Glomerular endothelial cell (primary cell): ENCODE measurements at places on chromosomes 12 and 14.
A peak's percentile ranks its signal among the peaks of the same experiment; 100 is the strongest.

- DNase-seq: no peak
Observed at GRCh38 chr14:77681196-77682157, 26.3 kb downstream of the ALKBH1 start.

DNA sequence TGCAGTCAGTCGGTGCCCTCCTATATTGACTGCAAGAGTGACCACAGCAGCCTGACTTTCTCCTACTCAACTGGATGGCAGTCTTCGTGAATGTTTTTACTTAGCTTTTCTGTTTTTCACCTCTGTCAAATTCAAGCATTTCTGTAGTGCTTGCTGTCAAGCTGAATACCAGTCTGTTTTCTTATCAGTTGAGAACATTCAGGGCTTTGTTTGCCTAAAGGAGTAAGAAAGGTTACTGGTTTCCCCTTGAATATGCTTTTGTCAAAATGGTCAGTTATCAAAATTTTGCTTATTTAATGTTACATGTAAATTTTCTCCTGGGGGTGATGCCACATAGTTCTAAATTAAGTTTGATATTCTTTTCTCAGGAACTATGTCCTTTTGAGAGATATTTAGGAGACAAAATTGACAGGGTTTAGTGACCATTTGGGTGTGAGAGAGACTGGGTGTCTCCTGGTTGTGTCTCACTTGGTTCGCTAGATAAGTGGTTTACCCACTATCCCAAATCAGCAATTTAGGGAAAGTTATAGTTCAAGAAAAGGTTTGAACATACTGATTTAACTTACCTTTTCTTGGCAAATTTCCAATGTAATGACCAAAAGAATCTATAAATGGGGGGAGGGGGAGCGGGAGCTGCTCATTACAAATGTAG is 366.3 kb downstream of the TMTC2 start:
- no peak for DNase-seq

DNA sequence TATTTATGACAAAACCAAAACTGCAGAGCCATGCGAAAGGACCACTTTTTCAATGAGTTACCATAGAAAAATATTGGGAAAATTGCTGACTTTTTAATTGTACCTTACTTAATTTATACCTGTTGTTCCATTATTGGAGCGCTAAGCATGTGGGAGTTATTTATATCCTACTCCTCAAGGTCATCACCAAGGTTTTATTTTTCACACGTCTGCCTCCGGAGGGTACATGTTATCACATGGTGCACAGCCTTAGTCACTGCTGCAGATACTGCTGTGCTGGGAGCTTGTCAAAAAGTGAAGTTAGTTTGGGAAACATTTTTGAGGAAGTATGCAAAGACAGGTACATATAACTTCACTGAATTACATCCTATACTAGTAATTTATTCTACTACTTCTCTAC is 1444.3 kb downstream of the AACS start:
- no peak for DNase-seq

DNA sequence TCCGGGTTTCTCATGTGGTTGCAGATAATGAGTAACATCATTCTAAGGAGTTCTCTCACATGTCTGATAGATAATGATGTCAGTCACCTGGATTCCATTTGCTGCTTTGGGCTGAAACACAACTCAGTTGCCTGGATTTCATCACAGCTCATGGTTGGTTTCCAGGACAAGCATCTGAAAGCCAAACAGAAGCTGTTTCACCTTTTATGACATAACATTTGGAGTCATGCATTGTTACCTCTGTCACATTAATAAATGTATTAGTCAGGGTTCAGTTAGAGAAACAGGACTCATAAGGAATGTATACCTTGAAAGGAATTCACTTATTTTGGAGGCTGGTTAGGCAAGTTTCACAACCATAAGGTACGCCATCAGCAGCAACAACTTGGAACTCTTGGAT is 251.9 kb upstream of the ATXN7L3B start:
- DNase-seq: no peak

GRCh38 chr14:68935761-68936214 is 43.3 kb downstream of the ACTN1 start:
- DNase-seq: peak; percentile 77

DNA sequence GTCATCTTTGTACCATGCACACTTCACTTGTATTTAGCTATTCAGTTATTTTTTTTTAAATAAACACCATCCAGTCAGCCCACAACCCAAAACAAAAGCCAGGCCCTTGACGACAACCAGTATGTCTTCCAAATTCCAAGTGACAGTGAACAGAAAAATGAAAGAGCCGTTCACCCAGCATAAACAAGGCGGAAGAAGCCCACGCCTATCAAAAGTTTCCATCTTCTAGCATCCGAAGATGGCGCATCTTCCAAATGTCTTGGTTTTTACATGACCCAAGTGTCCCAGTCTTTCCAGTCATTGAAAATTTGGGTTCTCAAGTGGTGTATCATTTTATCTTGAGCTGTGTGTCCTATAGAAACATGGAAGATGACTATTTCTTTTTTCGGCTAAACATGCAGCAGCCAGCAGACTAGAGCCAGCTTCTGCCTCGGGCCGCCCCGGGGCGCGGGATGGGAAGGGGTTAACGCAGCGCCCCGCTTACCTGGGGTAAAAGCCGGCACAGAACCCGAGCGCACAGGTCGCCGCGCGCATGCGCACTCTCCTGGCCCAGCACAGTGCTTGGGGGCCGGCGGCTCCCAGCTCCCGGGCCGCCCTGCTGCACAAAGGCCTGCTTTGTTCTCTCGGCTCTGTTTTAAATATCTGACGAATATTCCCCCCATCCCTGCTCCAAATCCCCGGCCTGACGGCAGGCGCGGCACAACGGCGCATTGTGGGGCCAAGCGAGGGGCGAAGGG is 164.8 kb downstream of the ZFP36L1 start:
- DNase-seq: no peak

- DNase-seq: peak; percentile 61
Observed at GRCh38 chr12:123237646-123238329, 4.6 kb downstream of the MTRFR start.

- no peak for DNase-seq
Observed at GRCh38 chr14:85085981-85086380, 444.0 kb upstream of the FLRT2 start.

DNA sequence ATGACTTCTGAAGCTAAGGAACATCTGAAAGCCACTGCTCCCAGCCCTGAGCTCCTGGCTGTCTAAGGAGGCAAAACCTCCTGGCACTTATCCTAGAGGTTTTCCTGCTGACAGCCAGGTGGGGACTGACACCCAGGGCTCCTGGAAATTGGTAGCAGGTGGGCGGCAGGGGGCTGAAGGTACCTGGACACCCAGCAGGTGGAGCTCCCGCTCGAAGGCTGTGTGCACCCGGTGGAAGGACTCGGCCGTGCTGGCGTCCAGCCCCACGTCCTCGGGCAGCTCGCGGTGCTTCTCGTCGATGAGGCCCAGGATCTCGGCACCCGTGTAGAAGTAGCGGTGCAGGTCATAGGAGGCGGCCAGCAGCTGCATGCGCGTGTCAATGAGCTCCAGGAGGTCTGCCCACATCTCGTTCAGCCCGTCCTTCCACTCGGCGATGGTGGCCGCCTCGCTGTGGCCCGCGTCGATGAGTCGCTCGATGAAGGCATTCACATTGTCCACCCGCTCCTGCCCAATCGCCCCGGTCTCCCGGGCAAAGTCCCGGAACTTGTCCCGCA is 68.2 kb downstream of the PLEKHG3 start:
- DNase-seq: no peak

- DNase-seq: no peak
Observed at GRCh38 chr12:125861299-125862281, 796.4 kb downstream of the AACS start.

GRCh38 chr12:94427501-94428381 is 31.9 kb downstream of the CEP83 start:
- DNase-seq: peak; percentile 23

DNA sequence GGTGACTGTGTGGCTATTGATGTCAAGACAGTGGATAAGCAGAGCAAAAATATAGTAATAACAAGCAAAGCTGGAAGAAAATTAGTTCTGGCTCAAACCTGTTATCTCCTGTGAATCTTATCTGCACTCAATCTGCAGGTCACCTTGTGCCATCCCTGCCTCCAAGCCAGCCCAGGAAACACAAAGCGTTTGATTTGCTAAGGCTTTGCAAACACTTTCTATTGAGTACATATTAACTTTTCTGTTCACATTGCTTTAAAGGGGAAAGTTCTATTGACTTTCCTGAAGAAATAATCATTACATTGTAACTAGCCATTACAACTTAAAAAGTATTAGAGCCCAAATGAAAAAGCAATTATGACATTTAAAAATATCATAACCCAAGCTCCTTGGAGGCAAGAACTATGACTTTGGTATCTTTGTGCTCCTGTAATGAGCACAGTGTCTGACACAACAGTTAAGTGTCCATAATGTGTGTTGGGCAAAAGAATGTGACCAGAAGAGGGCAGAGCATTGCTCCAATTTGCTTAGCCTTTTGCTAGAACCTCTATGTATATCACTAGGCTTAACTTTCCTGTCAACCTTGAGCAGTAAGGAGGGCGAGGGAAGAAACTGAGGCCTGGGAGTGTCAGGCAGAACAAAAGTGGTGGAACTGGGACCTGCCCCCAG is 24.7 kb downstream of the SERPINA3 start:
- peak; percentile 3 for DNase-seq

GRCh38 chr12:126493366-126494108 is 1428.3 kb downstream of the AACS start:
- DNase-seq: no peak

DNA sequence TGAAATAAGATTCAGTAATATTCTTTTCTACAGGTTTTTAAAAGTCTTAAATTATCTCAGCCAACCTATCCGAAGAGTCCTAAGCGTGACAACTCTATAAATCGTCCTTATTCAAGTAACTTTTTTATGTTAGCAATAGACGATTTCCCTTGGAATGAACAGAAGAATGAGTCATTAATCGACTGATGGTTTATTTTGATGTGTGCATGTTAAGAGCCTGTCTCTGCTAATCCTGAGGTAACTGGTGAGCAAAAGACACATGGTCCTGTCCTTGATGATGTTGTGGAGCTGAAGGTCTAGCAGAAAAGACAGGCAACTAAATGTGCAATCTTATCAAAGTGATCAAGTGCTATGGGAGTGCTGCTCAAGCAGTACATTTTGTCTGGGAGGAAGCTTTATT is 80.4 kb downstream of the DAAM1 start:
- no peak for DNase-seq

- no peak for DNase-seq
Observed at GRCh38 chr14:37168721-37169120, 3.7 kb downstream of the SLC25A21 start.

- peak; percentile 87 for DNase-seq
Observed at GRCh38 chr12:92208613-92209121, 63.0 kb upstream of the BTG1 start.

DNA sequence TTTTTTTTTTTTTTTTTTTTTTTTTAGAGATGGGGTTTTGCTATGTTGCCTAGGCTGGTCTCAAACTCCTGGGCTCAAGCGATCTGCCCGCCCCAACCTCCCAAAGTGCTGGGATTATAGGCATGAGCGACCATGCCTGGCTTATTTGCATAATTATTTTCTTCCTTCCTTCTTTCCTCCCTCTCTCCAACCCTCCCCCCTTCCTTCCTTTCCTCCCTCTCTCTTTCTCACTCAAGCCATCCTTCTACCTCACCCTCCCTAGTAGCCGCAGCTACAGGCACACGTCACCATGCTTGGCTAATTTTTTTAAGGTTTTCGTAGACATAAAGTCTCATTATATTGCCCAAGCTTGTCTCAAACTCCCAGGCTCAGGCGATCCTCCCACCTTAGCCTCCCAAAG is 83.8 kb downstream of the PEBP1 start:
- DNase-seq: no peak

DNA sequence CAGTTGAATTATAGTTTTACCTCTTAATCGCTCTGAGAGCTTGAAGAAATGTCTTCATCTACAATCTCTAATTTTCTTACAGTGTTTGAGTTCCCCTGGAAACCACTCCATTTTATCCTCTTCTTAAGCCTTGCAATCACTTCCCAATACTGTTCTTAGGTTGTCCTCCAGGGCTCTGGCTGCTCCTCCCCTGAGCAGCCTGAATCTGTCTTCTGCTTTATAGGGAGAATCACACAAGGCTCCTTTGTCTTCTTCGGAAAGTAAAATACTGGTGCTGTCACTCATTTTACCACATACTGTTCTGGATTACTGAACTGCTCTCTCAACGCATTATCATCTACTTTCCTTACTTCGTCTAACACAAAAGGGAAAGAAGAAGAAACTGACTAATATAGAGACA is 133.7 kb downstream of the MDGA2 start:
- no peak for DNase-seq

- DNase-seq: no peak
Observed at GRCh38 chr12:122412851-122413433, 9.5 kb downstream of the CLIP1 start.

- peak; percentile 27 for DNase-seq
Observed at GRCh38 chr12:66662729-66663128, 16.1 kb downstream of the GRIP1 start.

DNA sequence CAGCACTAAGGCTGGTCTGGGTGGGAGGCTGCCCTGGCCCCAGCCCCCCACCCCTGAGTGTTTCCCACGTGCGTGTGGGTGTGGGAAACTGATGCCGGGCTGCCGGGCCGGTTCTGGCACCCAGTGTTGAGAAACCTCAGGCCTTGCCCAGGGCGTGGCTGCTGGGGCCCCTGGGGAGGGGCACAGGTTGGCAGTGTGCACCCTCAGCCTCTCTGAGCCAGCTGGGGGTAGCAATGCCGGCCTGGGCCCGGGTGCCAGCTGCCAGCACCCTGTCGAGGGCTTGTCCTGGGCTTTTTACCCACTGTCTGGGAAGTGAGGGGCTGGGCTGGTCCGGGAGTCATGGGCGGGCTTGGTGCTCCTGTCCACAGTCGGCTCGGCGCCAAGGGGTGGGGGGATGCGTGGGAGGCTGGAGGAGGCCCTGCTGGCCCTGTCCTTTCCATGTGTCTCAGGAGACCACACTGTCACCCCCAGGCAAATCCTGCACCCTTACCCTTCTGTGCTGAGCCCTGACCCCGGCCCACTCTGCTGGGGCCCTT is 15.7 kb downstream of the ASPG start:
- no peak for DNase-seq

DNA sequence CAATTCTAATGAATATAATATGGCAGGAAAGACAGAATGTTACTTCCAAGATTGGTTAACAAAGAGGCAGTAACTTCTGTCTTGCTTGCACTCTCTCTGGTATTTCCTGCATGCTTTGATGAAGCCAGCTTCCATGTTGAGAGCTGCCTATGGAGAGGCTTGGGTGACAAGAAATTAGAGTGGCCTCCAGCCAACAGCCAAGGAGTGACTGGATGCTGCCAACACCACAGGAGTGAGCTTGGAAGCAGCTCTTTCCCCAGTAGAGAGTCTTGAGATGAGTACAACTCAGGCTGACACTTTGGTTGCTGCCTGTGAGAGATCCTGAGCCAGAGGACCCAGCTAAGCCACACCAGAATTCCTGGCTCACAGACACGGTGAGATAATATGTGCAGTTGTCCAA is 183.1 kb downstream of the RMST start:
- no peak for DNase-seq

- DNase-seq: no peak
Observed at GRCh38 chr12:56836800-56837663, 73.9 kb downstream of the HSD17B6 start.

DNA sequence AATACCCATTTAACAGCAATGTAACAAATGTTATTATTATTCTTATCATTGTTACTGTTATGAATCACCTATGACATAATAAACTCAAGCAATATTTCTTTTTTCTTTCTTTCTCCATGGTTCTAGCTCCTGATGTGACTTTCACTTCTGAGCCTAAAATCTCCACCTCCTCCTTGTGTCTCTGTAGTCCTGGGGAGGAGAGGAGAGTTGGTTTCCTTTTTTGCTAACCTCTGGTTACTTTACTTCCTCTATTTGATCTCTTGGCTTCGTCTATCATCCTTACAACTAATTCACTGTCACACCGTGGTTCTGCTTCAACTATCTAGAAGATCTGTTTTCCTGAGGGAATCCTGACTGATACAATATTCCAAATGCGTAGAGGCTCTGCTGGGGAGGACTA is 456.6 kb downstream of the VRK1 start:
- DNase-seq: no peak
